ENCODE measurements at places on chromosomes 12 and 14.

GRCh38 chr14:36506732-36507614, 13.1 kb downstream of the NKX2-1 start:
- no peak for DNase-seq

DNA sequence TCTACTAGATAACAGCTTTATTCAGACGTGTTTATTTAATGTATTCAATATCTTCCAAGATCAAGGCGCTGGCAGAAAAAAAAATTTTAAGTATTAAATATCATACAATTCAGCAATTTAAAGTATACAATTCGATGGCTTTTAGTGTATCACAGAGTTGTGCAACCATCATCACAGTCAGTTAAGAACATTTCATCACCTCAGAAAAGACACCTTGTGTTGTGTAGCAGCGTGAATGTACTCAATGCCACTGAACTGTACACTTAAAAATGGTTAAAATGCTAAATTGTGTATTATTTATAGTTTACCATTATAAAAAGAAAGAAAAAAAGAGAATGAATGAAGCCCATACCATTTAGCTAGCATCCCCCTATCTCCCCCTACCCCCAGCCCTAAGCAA, 96.4 kb downstream of the RIN3 start:
- no peak for DNase-seq

- DNase-seq: no peak
These were observed 74.2 kb downstream of the RCOR1 start for GRCh38 chr14:102666635-102667034.

- no peak for DNase-seq
These were observed 633.6 kb downstream of the TMTC2 start for GRCh38 chr12:83320350-83320749.

DNA sequence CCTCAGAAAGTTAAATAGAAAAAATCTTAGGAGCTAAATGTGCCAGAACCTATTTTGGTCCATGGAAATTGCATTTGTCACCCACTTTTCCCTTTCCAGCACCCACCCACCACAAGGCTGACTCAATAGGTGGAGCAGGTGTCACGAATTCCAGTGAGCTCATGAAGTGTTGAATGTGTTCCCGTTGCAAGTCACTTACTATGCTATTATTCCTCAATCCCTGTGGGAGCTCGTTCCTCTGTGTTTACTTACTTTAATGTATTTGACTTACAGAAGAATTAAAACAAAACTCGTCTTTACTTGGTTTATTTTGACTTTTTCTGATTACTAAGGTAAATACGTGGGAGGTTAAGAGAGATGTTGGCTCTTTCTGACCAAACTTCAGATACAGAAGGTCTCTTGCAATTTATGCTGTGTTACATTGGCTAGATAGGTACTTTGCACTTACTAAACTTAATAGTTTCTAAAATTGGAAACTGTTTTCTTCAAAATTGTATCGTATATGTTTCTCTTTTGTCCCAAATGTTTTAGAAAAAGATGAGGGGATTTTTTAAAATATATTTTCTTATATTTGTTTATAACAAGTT, 269.4 kb upstream of the NOVA1 start:
- no peak for DNase-seq

- DNase-seq: no peak
These were observed 52.0 kb upstream of the PPP2R5C start for GRCh38 chr14:101709533-101709881.

GRCh38 chr14:94403312-94403932, 15.0 kb upstream of the SERPINA1 start:
- DNase-seq: no peak

- DNase-seq: no peak
These were observed 64.7 kb upstream of the RFLNA start for GRCh38 chr12:124230117-124230757.

GRCh38 chr12:11812241-11812585, 162.7 kb downstream of the ETV6 start:
- no peak for DNase-seq

DNA sequence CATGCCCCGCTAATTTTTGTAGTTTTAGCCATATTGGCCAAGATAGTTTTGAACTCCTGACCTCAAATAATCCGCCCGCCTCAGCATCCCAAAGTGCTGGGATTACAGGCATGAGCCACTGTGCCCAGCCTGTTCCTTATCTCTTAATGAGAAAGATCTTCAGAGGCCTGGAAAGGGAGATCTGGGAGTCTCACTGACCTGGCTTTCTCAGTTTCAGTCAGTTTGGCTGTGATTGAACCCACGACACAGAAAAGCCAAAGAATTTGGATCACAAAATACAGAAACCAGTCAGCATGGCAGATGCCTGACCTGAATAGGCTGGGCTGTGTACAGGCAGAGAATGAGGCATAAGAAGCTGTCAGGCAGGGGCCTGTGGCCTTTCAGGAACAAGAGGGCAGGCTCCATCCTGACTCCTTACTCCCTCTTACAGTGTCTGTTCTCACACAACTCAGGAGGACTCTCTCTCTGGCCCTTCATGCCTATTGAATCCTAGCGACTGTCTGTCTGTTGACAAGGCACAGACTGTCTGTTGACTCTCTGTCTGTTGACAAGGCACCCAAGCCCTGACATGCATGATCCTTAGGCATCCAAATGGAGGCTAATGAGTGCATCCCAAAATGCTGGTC, 366.5 kb upstream of the CCDC196 start:
- DNase-seq: no peak

DNA sequence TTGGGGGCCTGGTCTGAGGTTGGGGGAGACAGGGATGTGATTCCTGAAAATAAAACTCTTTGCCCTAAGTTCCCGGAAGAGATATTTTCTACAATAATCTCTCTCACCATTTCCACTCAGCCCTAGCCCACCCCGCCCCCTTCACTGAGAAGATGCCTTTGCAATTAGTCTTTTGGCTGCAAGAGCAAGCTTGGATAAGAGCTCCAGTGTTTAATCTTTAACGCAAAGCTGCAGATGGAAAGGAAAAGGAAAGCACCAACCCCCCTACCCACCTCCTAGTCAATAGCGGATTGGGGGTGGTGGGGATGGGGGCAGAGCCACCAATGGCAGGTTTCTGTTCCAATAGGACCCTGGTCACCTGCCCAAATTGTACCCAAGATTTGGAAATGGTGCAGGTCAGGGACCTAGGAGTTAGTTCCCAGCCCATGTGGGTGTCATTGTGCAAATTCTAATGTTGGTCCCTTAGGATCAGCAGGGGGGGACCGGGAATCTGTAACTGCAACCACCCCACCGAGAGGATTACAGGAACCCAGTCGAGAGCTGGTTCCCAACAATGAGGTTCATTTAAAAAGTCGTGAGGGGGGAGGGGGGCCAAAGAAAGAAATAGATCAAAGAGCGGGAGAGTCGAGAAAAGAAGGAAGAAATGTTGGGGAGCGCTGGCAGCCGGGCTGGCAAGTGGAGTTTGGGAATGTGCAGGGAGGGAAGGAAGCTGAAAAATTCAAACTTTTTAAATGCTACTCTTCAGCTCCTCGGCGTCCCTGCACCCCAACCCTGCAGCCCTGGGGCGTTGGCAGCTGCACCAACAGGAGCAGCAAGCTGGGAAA, 1.6 kb downstream of the ZFP36L1 start:
- DNase-seq: peak; percentile 9

DNA sequence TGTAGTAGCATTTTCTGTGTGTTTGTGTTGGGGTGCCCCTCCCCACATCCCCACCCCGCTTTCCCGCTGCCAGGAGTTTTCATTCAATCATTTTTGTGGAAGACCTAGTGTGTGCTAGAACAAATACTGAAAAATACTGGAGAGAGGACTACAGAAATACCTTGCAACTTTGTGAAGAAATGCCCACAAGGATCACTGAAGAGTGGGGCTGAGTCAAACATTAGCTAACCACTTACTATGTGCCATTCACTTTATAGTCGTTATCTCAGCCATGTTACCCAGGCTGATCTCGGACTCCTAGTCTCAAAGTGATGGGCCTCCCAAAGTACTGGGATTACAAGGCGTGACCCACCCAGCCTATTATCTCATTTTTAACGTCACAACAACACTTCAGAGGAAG, 559 bp upstream of the LMBR1L start:
- no peak for DNase-seq

DNA sequence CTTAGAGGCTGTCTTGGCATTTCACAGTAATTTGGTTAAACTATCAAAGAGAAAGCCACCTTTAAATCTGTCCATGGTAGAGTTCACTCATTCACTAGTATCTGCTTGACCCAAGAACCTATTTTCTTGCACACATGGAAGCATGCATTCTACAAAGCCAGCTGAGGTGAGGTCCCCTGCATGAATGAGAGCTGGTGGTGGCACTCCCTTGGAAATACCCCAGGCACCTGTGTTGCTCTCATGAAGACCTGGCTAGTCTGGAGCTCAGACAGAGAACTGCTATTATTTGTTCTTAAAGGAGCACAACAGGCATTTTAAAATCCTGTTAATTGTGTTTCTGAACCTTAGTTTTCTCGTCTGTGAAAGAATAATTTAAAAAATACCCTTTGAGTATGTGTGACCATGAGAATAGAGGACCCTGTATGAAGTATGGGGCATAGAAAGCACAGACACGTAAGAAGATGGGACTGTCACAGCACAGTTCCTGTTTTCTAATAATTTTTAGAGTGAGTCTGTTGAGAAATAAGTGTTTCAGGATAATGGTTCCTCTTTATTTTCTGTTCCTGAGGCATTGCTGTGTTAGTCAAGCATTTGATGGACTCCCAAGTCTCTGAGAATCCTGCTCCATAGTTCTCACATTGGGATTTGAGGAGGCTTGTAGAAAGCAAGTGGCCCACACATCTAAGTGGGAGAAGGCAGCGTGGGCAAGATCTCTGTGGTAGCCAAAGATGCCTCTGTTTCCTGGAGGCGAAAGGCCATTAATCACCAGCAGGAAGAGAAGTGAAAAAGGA, 10.9 kb downstream of the RGS6 start:
- no peak for DNase-seq

- no peak for DNase-seq
These were observed 46.4 kb upstream of the CNOT2 start for GRCh38 chr12:70196811-70197281.

GRCh38 chr12:93060666-93061472, 131.8 kb upstream of the EEA1 start:
- no peak for DNase-seq

- no peak for DNase-seq
These were observed 973.2 kb downstream of the AACS start for GRCh38 chr12:126038434-126038833.

GRCh38 chr12:130080205-130080604, 82.1 kb upstream of the FZD10 start:
- DNase-seq: no peak

GRCh38 chr14:80054020-80054419, 157.3 kb downstream of the DIO2 start:
- no peak for DNase-seq

DNA sequence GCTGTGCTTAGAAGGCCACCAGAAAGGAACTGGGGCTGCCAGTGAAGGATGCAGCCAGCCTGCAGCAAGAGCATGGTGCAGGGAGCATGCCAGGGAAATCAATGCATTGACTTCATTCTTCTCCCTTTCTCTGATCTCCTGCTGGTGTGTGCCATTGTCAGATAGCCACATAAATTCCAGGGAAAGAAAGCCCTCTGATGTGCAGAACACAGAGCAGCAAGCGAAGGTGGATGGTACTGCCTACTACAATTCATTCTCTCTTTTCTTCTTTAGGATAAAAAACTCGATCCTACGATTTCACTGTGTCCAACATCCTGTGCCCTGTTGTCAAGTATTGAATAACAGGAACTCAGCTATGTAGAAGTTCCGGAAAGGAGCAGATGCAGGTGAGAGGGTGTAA, 446.7 kb upstream of the TMEM132C start:
- DNase-seq: no peak

GRCh38 chr12:55716582-55716957, 724 bp downstream of the BLOC1S1 start:
- no peak for DNase-seq

- DNase-seq: no peak
These were observed 1.4 kb upstream of the M6PR start for GRCh38 chr12:8950702-8951478.

- no peak for DNase-seq
These were observed 86.7 kb upstream of the ESRRB start for GRCh38 chr14:76289276-76289675.
